ENCODE measurements at places on chromosomes 6 and 20.

- DNase-seq: no peak
Measured at GRCh38 chr6:31086788-31087440, 25.5 kb downstream of the C6orf15 start.

DNA sequence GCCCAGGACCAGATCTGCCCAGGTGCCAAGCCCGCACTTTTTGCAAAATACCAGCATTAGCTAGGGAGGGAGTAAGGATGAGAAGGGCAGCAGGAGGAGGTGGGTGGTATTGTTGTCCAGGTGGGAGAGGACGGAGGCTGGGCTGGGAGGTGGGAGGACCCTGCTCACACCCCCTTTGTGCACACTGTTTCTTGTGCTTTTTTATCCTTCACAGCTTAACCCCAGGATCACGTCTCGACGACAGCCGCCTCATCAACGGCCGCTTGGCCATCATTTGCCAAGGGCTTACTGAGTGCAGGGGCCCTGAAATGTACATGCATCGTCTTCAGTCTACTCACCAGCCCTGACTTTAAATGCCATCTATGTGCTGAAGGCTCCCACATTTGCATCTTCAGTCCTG lies 12.1 kb upstream of the TGM2 start:
- DNase-seq: no peak

- no peak for DNase-seq
Measured at GRCh38 chr6:154125421-154125820, 86.4 kb downstream of the OPRM1 start.

- no peak for DNase-seq
Measured at GRCh38 chr20:62785393-62785792, 10.9 kb upstream of the MRGBP start.

GRCh38 chr6:146814148-146814750 lies 215.5 kb downstream of the ADGB start:
- DNase-seq: no peak

DNA sequence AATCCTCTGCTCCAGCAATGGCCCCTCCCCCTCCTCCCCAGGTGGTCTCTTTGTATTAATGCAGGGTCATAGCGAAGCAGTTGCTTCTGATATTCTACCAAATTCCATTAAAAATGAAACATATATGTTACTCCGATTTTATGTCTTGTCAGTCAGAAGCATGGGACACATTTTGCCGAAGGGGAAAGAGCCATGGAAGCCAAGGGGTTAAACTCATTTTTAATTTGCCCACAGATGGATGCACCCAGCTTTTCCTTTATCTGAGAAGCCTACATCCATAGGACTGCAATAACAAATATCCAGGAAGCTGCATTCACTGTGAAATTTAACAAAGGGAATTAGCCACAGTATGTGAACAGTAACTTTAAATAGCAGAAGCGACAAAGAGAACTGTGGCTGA lies 688.2 kb downstream of the QKI start:
- no peak for DNase-seq

- DNase-seq: no peak
Measured at GRCh38 chr6:131998255-131998982, 47.2 kb upstream of the CCN2 start.

DNA sequence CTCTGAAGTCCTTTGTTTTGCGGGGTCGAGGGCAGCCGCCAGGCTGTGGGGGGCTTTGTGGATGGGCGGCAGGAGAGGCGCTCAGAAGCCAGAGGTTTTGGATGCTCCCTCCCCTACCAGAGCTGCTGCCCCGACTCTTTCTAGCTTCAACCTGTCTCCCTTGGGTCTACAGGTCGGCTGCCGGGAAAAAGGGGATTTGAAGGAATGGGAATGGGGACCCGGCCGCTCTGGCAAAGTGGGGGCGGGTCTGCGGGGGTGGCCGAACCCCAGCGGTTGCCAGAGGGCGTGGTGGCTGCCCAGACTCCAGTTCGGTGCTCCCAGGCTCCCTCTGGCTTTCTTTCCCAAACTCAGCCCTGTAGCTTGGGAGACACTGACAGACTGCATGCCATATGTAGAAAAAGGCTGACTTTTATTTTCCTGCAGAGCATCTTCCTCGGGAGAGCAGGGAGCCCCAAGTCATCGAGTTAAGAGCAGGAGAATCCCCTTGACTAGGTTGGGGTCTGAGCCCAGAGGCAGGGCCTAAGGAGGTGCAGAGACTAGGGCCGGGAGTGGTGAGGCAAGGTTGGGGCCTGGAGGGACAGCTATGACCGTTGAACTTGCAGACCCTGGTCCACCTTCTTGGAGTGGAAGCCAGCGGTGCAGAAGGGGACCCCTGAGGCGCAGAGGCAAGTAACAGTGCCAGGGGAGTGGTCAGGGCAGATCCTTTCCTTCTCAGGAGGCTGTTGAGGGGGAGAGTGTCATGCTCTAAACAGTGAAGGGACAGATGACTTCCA lies 1.4 kb upstream of the PPP1R18 start:
- no peak for DNase-seq

GRCh38 chr6:79544299-79544927 lies 7.2 kb upstream of the LCA5 start:
- no peak for DNase-seq

GRCh38 chr20:33791959-33792597 lies 19.1 kb upstream of the CHMP4B start:
- DNase-seq: no peak

- DNase-seq: no peak
Measured at GRCh38 chr20:12902992-12903391, 105.8 kb upstream of the SPTLC3 start.

DNA sequence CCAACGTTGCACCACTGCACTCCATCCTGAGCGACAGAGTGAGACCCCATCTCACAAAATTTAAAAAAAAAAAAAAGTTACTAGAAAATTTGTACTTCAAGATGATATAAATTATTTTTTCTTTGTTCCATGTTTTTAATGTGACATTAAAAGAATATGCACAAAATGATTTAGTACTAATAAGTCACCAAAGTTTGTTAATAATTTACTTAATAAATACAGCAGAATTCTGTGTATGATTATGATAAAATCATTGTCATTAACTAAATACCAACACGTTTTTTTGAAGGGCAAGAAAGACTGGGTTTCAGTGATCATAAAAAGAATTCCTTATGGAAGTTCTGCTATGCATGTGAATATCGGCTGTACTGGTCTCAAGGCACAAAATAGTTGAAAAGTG lies 28.1 kb downstream of the GOPC start:
- no peak for DNase-seq

DNA sequence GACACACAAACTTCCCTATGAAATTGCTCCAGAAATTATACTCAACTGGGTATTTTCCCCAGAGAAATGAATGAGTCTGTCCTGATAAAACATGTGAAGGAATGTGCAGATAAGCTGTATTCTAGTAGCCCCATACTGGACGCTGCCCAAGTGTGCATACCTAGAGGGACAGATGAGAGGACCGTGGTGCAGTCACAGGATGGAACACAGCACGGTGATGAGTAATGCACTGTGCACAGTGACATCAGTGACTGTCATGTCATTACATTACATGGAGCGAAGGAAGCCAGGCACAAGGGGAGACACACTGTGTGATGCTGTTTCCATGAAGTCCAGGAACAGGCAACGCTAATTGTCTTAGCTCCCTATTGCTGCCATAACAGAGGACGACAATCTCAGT lies 155.5 kb downstream of the CDH4 start:
- no peak for DNase-seq

GRCh38 chr20:42336576-42336975 lies 718.4 kb upstream of the CHD6 start:
- no peak for DNase-seq

GRCh38 chr6:109396046-109396718 lies 13.9 kb upstream of the CD164 start:
- DNase-seq: no peak

DNA sequence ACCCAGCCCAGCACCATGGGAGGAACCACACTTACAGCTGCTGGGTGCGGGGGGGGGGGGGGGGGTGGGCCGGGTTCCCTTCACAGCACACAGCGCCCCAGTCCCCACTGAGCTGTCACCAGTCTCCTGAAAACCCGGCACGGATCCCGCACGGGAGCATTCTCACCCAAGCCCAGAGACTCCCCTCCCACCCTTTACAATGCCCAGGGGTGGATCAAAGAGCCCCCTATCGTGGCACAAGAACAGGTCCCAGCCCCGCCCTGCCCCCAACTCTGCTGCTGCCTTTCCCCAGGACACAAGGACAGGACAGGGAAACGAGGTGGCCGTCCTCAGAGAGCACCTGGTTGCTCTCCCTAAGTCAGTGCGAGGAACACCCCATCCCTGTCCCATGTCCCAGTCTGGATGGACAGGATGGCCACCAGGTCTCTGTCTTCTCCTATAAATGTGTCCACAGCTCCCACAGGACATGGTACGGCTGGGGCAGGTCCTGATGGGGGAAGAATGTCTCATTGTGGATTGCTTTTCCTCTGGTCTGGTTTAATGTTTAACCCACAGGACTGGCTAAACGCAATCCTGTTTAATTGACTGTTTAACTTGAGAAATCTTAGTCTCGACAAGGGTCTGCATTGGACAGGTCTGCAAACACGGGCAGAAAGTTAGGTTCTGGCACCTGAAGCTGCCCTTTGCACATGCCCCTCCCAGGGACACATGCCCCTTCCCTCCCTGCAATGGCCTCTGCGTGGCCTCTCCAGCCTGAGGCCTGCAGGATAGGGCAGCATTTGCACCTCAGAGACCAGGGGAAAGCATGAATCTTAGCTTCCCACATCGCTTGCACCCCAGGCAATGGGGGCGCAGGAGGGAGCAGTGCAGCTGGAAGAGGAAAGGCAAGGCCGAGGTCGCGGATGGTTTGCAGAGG lies 45.3 kb downstream of the DACT2 start:
- DNase-seq: no peak

- DNase-seq: no peak
Measured at GRCh38 chr20:59191756-59192532, 28.3 kb downstream of the ZNF831 start.

DNA sequence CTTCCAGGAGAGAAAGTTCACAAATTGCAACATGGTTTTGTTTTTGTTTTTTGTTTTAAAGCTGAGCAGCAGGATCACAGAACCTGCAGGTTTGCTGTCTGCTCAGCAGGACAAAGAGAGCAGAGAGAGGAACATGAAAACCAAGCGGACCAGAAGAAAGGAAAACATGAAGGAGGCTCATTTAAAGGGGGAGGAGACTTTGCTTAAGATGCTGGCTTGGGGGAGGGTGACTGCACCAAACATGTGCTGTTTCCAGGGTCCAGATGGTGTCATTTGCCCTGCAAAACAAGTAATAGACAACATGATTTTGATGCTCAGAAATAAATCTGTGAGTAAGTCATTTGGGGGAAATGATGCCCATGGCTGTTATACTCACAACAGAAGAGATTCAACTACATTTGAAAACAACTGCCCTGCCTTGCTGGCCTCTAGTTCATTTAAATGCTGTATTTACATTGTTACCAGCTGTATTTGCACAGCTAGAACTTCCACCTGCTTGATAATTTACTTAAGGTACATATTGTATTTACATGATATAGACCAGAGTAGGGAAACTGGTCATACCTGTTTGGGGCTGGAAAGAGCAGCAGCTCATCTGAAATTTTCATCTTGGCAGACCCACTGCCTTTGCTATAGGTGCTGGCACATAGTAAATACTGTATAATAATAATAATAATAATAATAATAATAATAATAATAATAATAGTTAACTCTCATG lies 32.2 kb upstream of the CHD6 start:
- no peak for DNase-seq

DNA sequence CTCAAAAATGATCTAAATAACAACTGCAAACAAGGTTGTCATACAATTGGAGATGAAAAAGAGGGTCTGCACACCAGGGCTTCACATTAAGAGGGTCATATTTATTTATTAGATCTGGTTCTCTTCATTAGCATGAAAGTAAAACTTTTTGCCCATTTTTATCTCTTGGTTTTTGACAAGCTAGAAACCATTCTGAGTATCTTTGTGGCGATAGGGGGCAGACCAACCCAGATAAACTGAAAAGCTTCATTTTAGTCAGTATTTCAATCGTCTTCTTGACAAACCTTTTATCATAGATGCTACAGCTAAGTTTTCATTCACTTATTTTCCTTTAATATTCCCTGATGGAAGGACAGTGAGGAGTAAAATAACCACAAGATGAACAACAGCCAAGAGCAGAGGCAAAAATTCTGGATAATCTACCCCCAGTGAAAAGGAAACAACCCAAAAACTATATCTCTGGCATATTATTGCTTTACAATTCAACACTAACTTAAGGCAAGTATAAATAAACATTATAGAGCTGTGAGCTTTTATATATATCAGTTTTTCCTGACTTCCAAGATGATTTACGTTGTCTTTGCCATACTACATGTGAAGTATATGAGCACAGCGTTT lies 45.2 kb downstream of the THEMIS start:
- DNase-seq: no peak

GRCh38 chr6:157047951-157048350 lies 270.8 kb downstream of the ARID1B start:
- DNase-seq: no peak

DNA sequence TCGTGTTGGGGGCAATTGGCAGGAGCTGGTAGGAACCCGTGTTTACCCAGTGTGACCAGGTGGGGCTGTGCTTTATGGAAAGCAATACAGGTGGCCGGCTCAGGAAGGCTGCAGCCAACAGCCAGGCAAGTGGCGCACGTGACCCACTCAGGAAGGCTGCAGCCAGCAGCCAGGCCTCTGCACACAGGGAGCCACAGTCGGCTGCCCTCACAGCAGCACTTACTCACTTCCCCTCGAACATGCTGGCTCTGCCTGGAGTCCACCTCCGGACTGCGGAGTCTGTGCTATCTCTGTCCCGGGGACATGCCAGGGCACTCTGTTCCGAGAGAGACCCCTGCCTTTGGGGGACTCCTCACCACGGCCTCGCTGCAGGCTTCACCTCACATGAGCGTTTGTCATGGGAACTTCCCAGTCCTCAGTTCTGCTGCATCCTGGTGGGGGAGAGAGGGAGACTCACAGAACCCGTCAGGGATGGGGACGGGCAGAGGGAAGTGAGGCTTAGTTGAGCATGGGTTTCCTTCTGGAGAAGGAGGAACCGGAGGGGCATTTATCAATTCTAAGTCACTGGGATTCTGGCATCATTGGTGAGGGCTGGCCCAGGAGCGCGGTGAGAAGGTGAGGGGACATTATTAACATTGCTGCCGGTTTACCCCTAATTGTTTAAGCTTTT lies 76.8 kb downstream of the TTLL2 start:
- no peak for DNase-seq

- DNase-seq: no peak
Measured at GRCh38 chr6:133748628-133749027, 140.3 kb upstream of the TCF21 start.
